Activated T-cell treated with anti-CD3 and anti-CD28 coated beads, Interleukin-2, amount 50 U/mL, for 24 hours (primary cell): ENCODE measurements at places on chromosomes 13 and 19.

DNA sequence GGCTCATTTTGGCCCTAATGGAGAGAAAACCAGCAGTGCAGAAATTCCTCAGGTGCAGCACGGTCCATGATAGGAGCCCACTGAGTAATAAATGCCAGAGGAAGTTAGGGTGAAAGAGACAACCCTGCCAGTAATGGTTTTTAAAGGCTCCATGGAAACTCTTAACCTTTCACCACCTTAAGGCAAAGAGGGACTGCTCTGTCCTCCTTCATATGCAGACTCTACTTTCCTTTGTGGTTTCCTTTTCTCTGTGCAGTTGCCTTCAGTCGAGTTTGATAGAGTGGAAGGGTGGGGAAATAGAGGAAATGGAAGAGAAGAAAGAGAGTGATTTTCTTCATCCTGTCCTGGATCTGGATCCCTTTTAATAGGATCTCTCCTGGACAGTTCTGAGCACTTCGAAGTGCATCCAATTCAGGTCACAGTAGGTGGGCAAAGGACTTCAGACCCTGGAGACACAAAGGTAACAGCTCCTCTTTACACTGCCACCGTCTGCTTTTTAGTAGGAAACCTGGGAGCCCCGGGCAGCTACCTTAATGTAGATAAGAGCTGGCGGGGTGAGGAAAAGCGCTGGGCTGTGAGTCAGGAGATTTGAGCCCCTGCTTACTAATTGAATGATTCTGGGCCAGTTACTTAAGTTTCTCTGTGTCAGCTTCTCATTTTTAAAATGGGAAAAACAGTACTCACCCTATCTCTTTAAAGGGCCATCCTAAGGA, 294.8 kb downstream of the KCNRG start:
- no peak for DNase-seq

DNA sequence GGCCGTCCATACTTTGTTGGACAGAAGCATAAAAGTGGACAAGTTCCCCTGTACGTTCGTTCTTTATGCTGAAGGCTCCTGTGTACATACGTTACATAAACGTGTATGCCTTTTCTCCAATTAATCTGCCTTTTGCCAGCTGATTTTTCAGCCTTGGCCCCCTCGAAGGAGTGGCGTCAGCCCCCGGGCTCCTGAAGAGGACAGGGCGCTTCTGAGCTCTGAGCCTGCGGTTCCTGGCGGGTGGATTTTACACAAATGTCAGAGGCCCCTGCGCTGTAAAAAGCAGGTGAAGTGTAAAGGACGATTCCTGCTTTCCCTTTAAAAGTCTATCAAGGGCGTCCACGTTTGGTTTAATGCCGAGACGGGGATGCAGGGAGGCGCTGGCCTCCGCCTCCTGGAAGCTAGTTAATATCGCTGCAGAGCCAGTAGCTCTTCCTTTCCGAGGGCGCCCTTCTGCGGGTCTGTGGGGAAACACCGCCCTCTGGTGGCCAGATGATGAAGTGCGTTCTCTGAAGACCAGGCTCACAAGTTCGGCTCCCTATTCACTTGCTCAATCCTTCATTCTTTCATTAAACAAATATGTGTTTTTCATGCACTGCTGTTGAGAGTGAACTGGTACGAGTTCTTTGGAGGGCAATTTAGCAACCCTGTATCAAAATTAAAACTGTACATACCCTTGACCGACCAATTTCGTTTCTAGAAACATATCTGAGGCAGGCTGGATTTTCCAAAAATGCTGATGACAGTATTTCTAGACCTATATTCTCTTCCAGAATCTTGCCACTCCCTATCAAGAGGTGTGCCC, 62.0 kb downstream of the GPR12 start:
- peak; percentile 91 for DNase-seq

- no peak for DNase-seq
Measured at GRCh38 chr19:14325134-14325533, 56.1 kb upstream of the ADGRE5 start.

DNA sequence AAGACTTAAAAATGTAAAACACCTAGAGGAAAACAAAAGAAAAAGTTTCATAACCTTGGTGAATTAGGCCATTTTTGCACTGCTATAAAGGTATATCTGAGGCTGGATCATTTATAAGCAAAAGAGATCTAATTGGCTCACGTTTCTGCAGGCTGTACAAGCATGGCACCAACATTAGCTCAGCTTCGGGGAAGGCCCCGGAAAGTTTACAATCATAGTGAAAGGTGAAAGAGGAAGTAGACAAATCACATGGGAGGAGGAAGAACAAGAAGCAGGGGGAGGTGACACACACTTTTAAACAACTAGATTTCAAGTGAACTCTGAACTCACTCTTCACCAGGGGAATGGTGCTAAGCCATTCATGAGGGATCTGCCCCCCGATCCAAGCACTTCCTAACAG, 1358.5 kb upstream of the PCDH9 start:
- DNase-seq, result no peak

DNA sequence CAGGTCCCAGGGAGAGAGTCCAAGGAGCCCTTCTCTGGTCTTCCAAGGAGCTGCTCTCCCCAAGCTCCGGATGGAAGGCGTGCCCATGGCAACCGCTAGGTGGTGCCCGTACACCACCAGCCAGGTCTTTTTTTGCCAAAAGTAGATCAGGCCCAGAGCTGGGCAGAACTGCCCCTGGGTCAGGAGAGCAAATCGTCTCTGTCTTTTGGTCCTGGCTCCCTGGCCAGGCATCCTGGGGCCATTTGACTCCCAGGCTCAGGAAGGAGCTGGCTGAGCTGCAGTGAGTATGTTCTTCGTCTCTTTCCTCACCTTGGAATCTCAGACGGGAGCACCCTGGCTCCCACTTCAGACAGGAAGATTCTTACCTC, 24.6 kb upstream of the BCL3 start:
- DNase-seq, result peak; percentile 89
